ENCODE measurements at places on chromosomes 5 and 9.

- DNase-seq: peak; percentile 59
These were observed 17.6 kb downstream of the TSTD2 start for GRCh38 chr9:97615439-97616072.

DNA sequence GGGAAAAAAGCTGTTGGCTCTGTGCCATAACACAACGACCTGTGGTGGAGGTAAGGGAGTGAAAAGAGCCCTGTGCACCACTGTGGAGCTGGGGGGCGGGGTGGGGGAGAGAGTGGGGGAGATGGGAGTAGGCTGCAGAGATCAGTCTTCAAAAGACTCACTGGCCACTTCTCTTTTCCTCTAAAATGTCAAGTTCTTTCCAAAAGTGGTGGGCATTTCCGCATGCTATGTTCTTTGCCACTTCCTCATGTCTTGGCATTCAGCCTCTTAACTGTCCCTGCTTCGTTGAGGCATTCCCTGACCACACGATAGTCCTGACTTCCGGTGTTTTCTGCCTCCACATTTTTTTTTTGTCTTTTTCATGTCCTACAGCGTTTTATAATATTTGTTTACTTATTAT is 2.4 kb upstream of the PPP2R2B start:
- no peak for DNase-seq

GRCh38 chr5:39495227-39495626 is 70.4 kb upstream of the DAB2 start:
- DNase-seq: no peak

- DNase-seq: no peak
These were observed 399.3 kb downstream of the EBF1 start for GRCh38 chr5:158700231-158701006.

GRCh38 chr5:176611435-176611834 is 1.5 kb upstream of the GPRIN1 start:
- DNase-seq: peak; percentile 92

GRCh38 chr9:131500377-131500776 is 2.3 kb upstream of the POMT1 start:
- DNase-seq: no peak

GRCh38 chr9:68500457-68501381 is 40.0 kb downstream of the TMEM252 start:
- peak; percentile 28 for DNase-seq

GRCh38 chr9:93357649-93358048 is 93.8 kb upstream of the FAM120A start:
- DNase-seq: no peak

GRCh38 chr9:33147416-33148169 is 19.5 kb downstream of the B4GALT1 start:
- DNase-seq: no peak

DNA sequence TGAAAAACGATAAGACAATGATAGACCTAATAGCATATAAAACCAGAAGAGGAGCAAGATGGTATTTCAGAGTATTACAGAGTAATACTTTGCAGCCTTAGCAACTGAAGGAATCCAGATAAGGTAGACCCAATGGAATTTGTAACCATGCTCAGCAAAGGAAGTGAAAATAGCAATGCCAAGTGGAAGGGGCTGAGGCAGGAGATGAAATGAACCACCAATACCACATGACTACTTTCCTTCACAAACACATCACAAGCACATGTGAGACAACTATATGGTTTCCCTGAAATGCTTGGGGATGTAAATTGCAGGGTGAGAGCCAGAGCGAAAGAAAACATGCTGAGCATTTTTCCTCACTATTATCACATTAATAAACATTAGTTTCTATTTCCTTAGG is 79.8 kb upstream of the MELK start:
- DNase-seq: peak; percentile 27

GRCh38 chr5:126641387-126641786 is 40.6 kb downstream of the PHAX start:
- no peak for DNase-seq

DNA sequence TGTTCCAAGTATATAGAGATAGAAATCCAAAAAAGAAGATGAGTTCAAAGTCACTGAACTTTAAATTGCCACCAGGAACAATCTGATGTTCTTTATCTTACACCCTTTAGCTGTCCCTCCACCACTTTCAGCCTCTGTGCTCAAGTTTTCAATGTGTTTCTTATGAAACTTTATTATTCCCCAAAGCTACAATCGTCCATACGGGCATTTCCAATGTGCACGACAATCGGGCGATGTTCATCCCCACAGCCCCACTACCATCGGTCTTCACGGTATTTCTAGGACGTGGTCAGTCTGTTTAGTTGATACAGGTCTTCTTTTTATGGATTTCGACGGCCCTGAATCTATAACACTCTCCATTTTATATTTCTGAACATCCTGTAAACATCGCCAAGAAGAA is 238.7 kb upstream of the DAP start:
- no peak for DNase-seq

- no peak for DNase-seq
These were observed 90.3 kb upstream of the PTPN3 start for GRCh38 chr9:109588415-109588814.

- DNase-seq: no peak
These were observed 241.9 kb downstream of the PBX3 start for GRCh38 chr9:125989090-125989501.

- no peak for DNase-seq
These were observed 46.5 kb downstream of the PTBP3 start for GRCh38 chr9:112286926-112287325.
